ENCODE measurements at places on chromosomes 5 and 9.

DNA sequence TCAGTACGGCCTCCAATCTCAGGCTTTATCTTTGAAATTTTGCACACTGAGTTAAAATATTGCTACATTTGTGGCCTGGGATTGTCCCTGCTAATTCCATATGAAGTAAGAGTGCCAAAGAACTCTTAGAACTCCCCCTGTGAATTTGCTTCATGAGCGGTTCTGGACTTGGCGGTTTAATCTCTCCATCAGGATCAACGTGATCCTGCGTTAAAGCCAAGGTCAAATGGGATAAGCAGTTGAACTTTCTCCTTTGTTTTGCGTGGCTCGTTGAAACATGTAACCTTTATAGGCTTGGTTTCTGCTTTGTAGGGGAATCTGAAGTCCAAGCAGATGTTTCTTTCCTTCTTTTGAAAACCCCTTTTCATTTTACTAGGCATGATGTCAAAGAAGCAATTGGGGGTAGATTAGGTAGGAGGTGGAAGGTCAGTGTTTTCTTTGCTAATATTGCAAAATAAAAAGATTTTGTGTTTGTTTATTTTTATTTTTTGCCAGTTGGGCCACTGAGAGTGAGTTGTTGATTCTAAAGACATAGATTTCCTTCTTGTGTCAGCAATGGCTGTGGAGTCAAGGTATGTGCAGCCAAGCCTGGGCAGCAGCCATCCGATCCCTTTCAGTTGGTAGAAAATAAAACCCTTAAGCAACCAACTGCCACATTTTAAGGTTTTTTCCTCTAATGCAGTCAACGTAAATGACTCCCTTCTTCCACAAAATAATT is 390.8 kb downstream of the NNT start:
- no peak for DNase-seq

- no peak for DNase-seq
Measured at GRCh38 chr5:7540736-7541485, 145.0 kb downstream of the ADCY2 start.

- no peak for DNase-seq
Measured at GRCh38 chr9:136626740-136627642, 35.7 kb upstream of the EGFL7 start.

GRCh38 chr9:128470560-128470959 is 14.8 kb downstream of the ODF2 start:
- no peak for DNase-seq

DNA sequence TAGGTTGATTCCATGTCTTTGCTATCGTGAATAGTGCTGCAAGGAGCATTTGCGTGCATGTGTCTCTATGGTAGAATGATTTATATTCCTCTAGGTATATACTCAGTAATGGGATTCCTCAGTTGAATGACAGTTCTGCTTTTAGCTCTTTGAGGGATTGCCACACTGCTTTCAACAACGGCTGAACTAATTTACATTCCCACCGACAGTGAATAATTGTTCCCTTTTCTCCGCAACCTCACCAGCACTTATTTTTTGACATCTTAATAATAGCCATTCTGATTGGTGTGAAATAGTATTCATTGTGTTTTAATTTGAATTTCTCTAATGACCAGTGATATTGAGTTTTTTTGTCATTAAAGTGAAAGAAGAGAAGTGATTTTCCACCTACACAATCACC is 18.5 kb downstream of the IFNA5 start:
- no peak for DNase-seq

DNA sequence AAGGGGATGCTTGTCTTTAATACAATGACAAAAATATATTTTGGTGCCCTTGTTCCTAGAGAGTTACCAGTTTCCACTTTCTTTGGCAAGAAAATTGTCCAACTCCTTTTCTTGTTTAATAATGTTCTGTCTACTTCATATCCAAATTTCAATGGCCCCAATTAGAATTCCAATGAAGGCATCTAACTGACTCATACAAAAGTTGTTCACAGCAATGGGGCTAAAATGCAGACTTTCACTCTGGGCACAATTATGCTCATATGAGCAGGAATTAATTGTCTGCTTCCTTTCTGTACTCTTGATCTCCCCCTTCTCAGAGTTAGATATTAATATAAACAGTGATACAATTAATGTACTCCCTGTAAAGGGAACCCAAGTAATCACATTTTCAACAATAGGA is 42.1 kb upstream of the ZNF622 start:
- no peak for DNase-seq

- DNase-seq = no peak
Measured at GRCh38 chr9:113668061-113668460, 204.5 kb downstream of the RGS3 start.

- DNase-seq = no peak
Measured at GRCh38 chr5:99771296-99771695, 763.9 kb upstream of the FAM174A start.

GRCh38 chr9:94904806-94905205 is 178.3 kb downstream of the AOPEP start:
- no peak for DNase-seq

DNA sequence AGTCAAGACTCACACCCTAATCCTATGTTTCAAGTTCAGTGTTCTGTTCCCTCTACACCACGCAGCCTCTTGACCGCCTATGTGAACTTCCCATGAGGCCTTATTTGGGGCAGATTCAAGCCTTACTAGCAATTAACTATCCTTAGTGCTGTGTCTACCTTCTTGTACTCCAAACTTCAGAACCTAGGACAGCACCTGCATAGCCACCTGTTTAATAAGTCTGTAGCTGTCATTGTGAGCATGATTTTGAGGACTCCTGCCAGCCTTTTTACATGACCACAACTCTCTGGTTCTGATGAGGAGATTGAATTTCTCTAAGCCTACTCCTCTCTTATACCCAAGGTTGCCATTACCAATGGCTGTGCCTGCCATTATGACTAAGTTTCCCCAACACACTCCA is 50.8 kb upstream of the PCSK1 start:
- DNase-seq = peak; percentile 33

GRCh38 chr5:72179816-72180440 is 72.7 kb downstream of the MAP1B start:
- DNase-seq = no peak

DNA sequence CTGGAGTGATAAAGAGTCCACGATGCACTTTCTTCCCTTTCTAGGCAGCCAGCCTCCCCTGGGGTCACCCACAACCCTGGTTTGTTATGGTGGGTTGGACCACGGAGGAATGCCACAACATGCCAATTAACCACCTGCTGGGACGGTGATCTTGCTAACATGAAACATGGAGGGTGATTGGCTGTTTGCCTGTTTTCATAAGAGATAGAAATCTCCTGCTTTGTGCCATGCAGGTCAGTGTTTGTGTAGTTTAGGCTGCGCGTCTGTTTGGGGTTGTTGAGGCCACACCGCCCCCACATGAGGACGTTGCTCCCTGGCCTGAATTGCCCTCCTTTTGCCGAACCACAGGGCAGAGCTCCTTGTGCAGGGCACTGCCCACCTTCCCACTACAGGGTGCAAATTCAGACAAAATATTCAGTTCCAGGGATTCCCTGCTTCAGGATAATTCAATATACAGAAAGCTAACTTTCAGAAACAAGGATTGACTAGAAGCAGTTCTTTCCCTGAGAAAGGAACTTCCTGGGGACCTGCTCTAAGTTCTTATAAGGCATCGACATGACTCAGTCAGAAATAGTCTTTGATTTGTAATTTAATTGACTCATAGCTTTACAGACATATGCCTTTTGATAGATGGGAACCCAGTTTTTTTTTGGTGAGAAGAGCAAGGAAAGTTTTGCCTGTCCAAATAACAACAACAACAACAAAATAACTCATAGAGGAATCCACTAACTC is 427.6 kb downstream of the GADD45G start:
- no peak for DNase-seq

DNA sequence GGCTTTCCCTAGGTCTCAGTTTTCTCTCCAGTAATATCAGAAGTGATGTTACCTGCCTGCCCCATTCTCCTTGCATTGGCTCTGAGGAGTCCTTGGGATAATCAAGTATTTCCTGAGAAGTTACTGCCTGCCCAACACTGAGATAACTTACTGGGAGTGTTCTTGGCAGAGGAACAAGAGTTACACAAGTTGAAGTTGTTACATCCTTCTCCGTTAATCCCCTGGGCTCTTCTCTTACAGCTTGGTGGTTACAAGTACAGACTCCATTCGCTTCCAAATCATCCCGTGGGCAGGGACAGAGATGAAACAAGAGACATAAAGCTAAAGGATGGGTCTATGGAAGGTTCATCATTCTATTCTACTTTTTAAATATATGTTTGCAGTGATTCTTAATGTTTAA is 74.1 kb upstream of the SAP30L start:
- DNase-seq = no peak

DNA sequence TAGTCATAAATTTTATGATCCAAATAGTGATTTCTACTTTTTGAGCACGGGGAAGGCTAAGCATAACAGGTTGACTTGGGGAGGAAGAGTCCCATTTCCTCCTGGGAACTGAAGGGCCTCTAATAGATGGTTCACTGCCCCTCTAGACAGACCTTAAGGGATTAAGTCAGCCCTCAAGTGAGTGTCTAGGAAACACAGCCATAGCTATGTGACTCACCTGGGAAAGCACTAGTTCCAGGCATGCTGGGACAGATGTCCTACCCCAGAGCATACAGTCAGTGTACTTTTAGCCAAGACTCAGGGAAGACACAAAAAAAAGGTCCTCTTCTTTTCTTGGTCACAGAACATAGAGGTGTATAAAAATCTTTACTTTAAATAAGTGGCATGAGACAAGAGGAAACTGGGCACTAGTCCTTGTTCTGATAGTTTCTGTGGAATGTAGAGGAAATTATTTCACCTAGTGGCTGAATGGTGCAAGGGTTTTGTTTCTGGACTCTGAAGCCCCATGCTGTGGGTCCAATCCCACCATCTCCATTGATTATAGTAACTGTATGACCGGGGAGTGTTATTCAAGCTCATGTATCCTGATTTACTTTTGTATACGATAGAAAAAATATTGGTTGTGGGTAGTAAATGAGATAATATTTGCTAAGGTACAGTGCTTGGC is 86.0 kb downstream of the NREP start:
- no peak for DNase-seq

DNA sequence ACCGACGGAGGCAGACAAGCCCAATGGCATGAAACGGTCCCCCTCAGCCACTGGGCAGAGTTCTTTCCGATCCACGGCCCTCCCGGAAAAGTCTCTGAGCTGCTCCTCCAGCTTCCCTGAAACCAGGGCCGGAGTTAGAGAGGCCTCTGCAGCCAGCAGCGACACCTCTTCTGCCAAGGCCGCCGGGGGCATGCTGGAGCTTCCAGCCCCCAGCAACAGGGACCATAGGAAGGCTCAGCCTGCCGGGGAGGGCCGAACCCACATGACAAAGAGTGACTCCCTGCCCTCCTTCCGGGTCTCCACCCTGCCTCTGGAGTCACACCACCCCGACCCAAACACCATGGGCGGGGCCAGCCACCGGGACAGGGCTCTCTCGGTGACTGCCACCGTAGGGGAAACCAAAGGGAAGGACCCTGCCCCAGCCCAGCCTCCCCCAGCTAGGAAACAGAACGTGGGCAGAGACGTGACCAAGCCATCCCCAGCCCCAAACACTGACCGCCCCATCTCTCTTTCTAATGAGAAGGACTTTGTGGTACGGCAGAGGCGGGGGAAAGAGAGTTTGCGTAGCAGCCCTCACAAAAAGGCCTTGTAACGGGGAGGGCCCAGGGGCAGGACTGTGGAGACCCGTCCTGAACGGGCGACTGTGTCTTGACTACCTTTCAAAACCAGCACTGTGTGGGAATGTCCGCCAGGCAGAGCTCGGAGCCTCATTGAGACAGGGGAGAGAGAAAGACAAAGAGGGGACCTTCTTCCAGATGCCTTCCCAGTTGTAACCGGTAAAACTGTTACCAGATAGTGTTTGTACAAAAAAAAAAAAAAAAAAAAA is 29.9 kb downstream of the CD180 start:
- DNase-seq = no peak

GRCh38 chr9:3586066-3586465 is 60.3 kb upstream of the RFX3 start:
- no peak for DNase-seq

Measured in HEK293T (cell line).